ENCODE measurements at places on chromosomes 4 and X.

GRCh38 chrX:140572724-140573123 is 67.9 kb upstream of the SOX3 start:
- DNase-seq: no peak

GRCh38 chr4:8762951-8763735 is 108.5 kb downstream of the HMX1 start:
- DNase-seq: no peak

DNA sequence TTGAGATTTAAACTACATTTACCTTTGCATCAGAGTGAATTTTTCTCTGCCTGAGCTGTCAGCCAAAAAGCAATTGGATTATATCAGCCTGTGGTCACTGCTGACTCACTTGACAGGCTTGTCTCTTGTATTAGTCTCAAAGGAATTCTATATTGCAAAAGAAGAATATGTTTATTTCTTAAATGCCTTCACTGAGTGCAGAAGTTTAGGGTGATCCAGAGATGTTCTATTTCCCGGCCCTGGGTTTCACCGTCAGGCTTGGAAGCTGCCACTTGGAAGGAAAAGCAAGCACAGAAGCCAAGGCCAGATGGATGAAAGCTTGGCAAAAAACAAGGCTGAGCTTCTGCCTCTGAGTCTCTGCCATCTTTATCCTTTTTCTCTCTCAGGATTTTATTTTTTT is 80.9 kb downstream of the FAM114A1 start:
- DNase-seq: no peak

DNA sequence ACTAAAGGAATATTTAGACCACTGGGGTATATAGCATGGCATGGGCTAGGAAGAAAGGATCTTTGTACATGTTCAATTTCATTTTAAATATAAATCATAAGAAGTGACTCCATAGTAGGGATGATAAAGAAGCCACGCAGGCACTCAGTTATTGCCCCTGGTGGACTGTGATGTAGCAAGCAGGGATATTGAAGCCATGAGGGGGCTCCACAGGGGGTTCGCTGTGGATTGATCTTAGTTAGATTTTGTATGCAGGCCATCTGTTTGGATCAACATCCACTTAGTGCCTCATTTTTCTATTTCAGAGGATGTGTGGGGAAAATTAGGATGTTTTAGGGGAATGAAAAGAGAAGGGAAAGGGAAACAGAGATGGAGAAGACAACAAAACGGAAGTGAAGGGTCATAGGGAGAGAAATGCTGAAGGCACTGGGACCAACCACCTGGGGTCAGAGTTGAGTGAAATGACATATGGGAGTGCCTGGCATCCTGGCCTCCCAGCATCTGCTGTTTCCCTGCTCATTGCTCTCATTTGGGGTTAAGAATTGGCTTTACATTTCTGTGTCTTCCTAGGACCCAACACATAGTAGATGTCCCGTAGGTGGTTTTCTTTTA is 11.2 kb upstream of the FREM3 start:
- DNase-seq: no peak

- no peak for DNase-seq
Measured at GRCh38 chr4:8238036-8238511, 31.5 kb upstream of the HTRA3 start.

- DNase-seq: no peak
Measured at GRCh38 chrX:51407520-51408409, 75.1 kb downstream of the NUDT10 start.

- DNase-seq: no peak
Measured at GRCh38 chr4:150794706-150795105, 212.8 kb downstream of the MAB21L2 start.

- no peak for DNase-seq
Measured at GRCh38 chr4:57206172-57206571, 96.0 kb upstream of the IGFBP7 start.

DNA sequence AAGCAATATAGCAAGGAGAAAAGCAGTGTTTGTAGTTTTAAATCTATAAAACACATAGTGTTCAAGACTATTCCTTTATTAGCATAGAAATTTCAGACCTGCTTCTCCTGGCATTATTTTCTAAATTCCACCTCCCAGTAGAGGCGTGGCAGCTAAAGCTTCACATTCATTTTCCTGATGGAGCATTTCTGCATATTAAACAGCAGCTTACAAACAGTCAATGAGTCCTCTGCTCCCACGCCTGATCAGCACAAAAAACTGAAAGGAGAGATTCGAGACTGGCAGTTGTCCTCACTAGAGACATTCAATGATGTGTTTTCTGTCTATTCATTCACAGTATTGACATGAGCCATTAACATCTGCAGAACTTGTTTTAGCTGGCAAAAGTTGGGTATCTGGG is 61.4 kb downstream of the SHISA3 start:
- no peak for DNase-seq

- DNase-seq: no peak
Measured at GRCh38 chrX:13338996-13339515, 19.2 kb upstream of the ATXN3L start.

GRCh38 chrX:48676893-48677270 is 6.7 kb upstream of the WAS start:
- DNase-seq: no peak

DNA sequence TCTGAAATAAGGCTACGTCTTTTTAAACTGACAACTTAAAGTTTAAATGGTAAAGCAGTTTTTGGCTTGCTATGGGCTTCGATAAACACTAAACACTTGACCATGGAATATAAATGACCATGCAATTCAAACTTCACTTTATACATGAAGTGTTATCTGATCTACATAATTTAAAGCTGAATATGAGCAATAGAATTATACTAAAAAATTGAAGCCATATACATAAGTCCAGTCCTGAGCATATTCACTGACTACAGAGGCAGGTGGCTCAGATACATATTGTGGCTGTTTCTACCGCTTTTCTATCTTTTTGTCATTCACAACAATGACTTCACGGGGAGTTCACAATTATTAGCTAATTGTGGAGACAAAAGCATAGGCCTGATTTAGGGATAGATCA is 149.6 kb upstream of the DDIT4L start:
- DNase-seq: no peak

DNA sequence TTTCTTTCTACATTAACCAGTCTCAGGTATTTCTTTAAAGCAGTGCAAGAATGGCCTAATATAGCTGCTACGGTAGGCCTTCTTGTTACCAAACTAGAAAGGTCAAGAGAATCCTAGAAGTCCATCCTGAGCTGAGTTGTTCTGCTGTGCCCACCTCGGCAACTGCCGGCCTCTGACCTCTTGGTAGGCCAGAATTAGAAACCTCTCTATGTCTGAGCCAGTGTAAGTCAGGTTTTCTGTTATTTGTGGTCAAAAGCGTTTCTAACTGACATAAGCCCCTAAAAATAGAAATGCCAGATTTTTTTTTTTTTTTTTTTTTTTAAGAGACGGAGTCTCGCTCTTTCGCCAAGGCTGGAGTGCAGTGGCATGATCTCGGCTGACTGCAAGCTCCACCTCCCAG is 43.1 kb downstream of the SOWAHB start:
- DNase-seq: no peak

- no peak for DNase-seq
Measured at GRCh38 chr4:137749466-137749865, 217.2 kb upstream of the PCDH18 start.

DNA sequence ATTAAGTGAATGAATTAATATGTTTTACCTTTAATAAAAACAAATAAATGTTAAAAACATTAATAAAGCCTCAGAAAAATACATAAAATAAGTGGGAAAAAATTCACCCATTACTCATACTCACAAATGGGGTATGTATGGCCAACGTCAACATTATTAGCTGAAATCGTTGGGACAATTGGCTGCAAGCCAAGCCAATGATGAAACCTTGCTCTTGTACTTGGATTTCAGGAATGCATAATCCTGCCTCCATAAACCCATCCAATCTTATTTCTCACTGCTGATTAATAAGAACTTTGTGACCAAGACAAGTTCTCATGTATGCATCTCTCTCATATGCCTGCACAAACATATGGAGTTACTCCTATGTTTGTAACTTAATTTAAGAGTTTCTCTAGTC is 35.3 kb upstream of the ADAMTS3 start:
- DNase-seq: no peak

DNA sequence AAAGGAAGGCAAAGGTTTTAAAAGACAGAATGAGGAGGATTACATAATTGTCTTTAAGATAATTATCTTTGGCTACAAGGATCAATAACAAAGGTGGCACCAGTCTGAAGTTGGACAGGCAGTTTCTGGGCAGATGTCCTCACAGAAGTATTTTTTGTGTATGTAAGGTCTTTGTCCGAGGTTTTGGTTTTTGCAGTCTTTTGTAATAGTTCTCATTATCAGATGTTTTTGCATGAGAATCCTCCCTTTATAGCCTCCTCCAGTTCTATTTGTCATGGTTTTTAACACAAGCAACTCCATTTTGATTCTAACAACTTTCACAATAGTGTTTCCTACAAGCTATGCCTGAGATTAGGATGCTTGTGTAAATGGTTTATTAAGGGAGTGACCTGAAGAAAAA is 286.2 kb downstream of the IL1RAPL2 start:
- no peak for DNase-seq

DNA sequence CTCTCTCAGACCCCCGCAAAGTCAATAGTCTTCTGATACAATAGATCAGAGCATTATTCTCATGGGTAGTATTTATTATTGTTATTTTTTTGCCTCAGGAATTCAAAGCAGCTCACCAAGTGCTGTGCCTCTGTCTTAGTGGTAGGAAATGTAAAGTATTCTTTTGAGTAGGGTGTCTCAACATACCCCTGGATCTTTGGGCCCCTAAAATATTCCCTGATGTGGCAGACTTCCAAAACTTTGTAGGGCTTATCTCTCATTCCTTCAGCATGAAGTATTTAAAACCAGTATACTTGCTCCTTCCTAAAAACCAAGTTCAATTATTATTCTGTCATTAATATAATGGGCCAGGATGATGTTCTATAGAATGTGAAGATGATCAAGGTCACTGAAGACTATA is 115.3 kb upstream of the ZNF827 start:
- no peak for DNase-seq

DNA sequence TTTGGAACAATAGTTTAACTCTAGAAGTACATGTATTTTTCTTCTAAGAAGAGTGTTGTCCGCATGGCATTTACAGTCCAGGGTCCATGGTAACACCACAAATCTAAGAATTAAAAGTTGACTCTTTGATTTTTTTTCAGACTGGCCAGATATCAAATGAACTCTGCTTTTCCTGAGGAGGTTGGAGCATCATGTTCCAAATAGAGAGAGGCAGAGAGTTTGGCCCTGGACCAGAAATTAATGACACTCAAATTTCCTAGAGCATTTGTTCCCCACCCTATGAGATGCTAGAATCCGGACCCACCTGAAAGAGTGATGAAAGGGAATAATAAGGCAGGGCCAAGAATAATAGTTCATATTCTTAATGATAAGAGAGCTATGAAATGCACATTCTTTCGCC is 47.0 kb upstream of the NAP1L5 start:
- DNase-seq: no peak

- DNase-seq: no peak
Measured at GRCh38 chrX:21047034-21047455, 327.2 kb upstream of the CNKSR2 start.

All from CD4-positive, alpha-beta T cell treated with Interleukin-6 at 100 ng/mL for 8 hours (primary cell).